ENCODE measurements at places on chromosomes 13 and 19.

- peak; percentile 81 for DNase-seq
Measured at GRCh38 chr19:11673608-11674041, 65.1 kb downstream of the ZNF823 start.

DNA sequence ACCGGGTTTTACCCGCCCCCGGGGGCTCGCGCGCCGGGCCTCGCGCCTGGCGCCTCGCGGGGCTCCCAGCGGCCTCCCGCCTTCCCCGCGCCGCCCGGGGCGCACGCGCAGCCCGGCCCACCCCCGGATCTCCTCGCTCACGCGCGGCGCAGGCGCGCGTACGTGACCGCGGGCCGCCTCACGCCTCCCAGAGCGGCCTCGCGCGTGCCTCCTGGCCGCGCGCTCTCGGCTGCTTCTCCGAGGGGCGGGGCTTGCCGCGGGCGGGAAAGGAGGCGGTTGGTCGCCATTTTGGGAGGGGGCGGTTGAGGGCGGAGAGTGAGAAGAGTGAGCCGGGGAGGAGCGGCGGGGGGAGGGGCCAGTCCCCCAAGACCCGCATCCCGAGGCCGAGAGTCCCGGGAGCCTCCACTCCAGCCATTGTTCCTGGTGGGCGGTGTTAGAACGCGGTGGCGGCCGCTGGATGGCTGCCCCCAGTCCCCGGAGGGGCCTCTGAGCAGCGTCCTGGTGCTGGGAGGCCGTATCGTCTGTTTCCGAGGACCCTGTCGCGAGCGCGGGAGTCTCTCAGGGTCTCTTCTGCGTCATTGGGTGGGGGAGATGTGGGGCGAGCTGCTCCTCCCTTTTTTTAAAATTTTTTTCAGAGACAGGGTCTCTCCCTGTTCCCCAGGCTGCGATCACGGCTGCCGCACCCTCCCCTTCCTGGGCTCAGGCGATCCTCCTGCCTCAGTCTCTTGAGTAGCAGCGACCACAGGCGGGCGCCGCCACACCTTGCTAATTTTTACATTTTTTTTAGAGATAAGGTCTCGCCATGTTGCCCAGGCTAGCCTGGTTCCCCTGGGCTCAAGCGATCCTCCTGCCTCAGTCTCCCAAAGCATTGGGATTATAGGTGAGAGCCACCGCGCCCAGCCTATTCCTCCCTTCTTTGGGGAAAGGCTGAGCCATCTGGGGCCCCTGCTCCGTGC is at the start of gene ZNF541:
ZNF541 (minus strand) TSS at position 78 of the 956 bp plus-strand sequence. CDS start 17,292 bp downstream, outside the sequence.
- DNase-seq = peak; percentile 11

- no peak for DNase-seq
Measured at GRCh38 chr13:111659842-111660241, 339.4 kb downstream of the TEX29 start.

- peak; percentile 45 for DNase-seq
Measured at GRCh38 chr19:36215276-36216123, 594 bp downstream of the ZNF146 start.

GRCh38 chr13:41558781-41559560 is 101.6 kb downstream of the RGCC start:
- DNase-seq = no peak

GRCh38 chr13:29707876-29708543 is 112.5 kb upstream of the SLC7A1 start:
- peak; percentile 56 for DNase-seq

GRCh38 chr19:40284501-40285352 is at the start of gene AKT2:
AKT2 (minus strand) TSS chr19:40285345; CDS start chr19:40265267, 20,078 bp downstream.
- peak; percentile 91 for DNase-seq

DNA sequence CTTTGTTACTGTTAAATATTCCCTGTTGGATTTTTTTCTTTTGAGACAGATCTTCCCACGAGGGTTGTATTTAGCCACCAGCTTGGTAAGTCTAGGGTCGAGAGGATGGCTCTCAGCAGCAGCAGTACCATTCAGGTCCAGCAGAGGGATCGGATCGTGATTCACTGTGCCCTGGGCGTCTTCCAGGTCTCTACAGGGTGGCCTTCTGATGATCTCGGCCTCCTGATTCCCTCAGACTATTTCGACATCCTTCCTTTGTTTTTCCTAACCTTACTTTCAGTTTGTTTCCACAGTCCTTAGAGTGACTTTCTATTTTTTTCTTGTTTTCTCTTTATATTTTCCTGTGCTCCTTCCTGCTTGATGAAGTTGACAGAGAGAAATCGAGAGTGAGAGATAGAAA is 1436.9 kb downstream of the UQCRFS1 start:
- peak; percentile 53 for DNase-seq

DNA sequence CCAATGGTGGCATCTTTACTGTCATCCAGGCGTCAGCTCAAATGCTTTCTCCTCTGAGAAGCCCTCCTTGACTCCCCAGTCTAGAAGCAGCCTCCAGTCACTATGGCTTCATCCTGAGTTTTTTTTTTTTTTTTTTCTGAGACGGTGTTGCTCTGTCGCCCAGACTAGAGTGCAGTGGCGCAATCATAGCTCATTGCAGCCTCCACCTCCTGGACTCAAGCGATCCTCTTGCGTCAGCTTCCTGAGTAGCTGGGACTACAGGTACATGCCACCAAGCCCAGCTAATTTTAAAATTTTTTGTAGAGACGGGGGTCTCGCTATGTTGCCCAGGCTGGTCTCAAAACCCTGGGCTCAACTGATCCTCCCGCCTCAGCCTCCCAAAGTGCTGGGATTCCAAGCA is 4.2 kb downstream of the NRTN start:
- no peak for DNase-seq

- DNase-seq = peak; percentile 80
Measured at GRCh38 chr13:98022210-98022609, 68.7 kb downstream of the IPO5 start.

- DNase-seq = no peak
Measured at GRCh38 chr13:39836038-39836437, 180.6 kb downstream of the COG6 start.

GRCh38 chr19:17599780-17600179 is 44.3 kb downstream of the COLGALT1 start:
- no peak for DNase-seq

DNA sequence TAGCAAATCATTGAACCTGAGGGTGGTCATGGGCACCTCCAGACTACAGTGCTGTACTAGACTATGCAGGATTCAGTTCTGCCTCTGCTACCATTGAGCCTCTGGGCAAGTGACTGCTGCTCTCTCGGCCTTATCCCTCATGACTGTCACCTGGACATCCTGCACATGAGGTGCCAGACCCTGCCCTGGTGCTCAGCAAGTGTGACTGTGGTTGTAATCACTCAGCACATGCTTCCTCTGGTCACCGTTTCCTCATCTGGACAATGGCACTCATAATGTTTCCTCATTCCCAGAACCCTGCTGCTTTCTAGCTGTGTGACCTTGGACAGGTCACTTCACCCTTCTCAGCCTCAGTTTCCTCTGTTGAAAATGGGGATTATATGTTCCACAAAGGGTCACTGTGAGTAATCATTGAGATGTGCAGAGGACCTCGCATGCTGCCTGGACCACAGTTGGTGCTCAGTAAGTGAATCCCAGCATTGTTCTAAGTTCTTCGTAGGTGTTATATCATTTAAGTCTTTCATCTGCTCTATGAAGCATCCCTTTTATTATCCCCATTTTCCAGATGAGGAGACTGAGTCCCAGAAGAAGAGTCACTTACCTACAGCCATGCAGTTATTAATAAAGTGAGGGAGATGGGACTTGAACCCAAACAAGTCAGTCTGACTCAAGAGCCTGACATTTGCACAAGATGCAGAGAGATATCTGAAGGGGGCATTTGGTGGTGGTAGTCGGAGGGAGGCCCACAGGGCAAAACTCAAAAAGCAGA is 3.2 kb downstream of the SYT3 start:
- no peak for DNase-seq
